Stimulated activated CD4-positive, alpha-beta T cell treated with anti-CD3 and anti-CD28 coated beads, Interleukin-15, amount 100 ng/mL, for 1 hour (primary cell): ENCODE measurements at places on chromosomes 5 and 9.

- no peak for DNase-seq
These were observed 139.6 kb downstream of the CMYA5 start for GRCh38 chr5:79829260-79829659.

DNA sequence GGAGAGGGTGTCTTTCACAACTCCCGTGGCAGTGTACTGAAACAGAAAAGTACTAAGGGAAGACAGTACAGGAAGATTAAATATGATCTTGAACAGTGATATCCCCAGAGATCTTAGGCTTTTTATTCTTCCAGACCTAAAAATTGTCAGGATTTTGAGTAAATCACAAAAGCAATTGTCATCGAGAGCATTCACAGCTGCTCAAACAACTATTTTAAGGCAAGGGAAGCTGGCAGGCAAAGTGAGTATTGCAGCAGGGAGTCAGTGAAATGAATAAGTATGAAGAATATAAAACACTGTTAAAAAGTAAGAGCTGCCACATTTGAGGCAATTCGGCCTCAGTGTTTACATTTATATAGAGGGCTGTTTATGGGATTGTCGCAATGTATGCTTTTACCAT lies 479.0 kb downstream of the CAAP1 start:
- DNase-seq = no peak

GRCh38 chr9:82722051-82722450 lies 340.9 kb downstream of the RASEF start:
- no peak for DNase-seq

- DNase-seq = no peak
These were observed 128.0 kb downstream of the MPDZ start for GRCh38 chr9:13151489-13151888.

GRCh38 chr5:17103461-17103860 lies 114.0 kb upstream of the BASP1 start:
- DNase-seq = no peak

- DNase-seq = no peak
These were observed 23.6 kb upstream of the KCNIP1 start for GRCh38 chr5:170480260-170480659.

DNA sequence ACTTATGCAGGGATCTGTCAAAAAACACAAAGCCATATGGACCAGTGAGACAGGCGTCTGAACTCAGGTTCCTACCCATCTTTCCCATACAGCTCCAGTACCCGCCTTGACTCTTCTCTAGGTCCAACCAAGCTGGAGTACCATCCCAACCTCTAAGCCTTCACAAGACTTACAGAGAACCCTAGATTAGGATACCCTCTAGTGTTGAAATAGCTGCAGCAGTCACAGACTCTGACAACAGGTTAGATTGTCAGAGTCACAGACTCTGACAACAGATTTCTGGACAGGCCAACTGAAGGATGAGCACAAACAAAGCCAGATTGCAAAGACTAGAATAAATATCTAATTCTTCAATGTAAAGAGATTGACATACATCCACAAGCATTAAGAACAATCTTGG lies 266.1 kb downstream of the GRIA1 start:
- no peak for DNase-seq

- DNase-seq = no peak
These were observed 154.1 kb upstream of the PAPPA start for GRCh38 chr9:115999498-115999897.

DNA sequence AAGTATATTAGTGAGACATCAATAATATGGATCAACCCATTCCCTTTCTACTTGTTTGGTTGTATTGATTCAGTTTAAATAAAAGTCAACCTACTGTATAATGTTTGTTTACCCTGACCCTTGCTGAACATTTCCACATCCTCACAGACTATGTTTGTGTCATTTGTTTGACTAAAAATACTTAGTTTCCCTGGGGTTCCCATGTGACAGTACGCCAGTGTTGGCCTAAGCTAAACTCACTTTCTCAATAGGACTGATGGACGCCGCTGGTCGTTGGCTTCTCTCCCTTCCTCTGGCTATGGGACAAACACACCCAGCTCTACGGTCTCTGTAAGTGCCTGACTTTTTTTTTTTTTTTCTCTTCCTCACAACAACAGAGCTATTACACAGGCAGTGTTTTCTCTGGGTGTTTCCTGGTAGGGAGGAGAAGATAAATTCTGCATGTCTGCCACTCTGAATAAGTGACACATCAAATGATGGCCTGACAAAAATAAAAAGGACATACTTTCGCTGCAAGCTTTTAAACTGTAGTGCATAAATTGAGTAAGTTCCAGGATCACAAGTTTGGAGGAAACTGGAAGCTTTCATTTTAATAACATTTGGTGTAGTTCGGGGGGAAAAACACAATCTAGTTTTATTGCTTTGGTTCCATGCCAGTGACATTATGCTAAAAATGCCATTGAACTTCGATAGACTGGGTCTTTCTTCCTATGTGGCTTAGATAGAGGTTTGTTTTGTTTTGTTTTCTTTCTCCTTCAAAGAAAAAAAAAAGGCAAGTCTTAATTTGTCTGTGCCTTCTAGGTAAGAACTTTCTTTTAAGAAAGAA lies 101.0 kb downstream of the CD180 start:
- no peak for DNase-seq

GRCh38 chr9:5629312-5630080 lies 589 bp downstream of the RIC1 start:
- DNase-seq = peak; percentile 31

DNA sequence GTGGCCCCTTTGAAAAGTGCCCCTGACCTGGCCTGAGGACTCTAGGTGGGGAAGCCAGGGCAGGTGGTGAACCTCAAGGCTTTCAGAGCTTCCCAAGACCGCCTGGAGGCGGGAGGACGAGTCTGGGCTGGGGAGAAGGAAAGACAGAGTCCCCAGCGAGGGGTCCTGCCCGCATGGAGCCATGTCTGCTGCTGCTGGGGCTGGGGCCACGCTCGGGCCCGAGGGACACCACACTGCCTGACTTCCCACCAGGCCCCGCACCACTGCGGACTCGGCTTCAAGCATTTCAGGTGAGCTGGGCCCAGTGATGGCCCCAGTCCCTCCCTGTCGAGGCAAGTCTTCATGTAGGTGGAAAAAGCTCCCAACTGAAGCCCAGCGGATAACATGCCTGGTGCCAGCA lies 62.1 kb upstream of the SARDH start:
- DNase-seq = no peak

- DNase-seq = no peak
These were observed 18.1 kb downstream of the ANKRD33B start for GRCh38 chr5:10581867-10582511.

DNA sequence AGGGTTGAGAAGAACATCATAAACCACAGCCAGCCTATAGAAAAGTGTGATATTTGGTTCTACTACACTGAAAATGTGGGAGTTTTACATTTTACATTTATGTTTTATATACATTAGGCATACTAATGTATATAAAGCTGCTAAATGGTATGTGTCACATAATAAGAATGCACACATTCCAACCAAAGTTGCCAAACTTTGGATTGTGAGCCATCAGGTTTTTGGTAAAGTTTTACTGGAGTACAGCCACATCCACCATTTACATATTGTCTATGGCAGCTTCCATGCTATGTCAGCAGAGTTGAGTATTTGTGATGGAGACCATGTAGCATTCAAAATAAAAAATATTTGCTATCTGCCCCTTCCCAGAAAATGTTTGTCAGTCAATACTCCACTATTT lies 23.1 kb upstream of the TARS1 start:
- no peak for DNase-seq

GRCh38 chr5:65073250-65073661 lies 304.5 kb downstream of the CWC27 start:
- DNase-seq = no peak

GRCh38 chr9:135403733-135404450 lies 75.7 kb upstream of the PPP1R26 start:
- DNase-seq = no peak

- DNase-seq = no peak
These were observed 120.3 kb upstream of the FTMT start for GRCh38 chr5:121731377-121731776.

GRCh38 chr9:79155308-79155707 lies 416.5 kb upstream of the TLE4 start:
- no peak for DNase-seq

- no peak for DNase-seq
These were observed 1040.8 kb downstream of the TAF11L14 start for GRCh38 chr5:18675041-18675440.

DNA sequence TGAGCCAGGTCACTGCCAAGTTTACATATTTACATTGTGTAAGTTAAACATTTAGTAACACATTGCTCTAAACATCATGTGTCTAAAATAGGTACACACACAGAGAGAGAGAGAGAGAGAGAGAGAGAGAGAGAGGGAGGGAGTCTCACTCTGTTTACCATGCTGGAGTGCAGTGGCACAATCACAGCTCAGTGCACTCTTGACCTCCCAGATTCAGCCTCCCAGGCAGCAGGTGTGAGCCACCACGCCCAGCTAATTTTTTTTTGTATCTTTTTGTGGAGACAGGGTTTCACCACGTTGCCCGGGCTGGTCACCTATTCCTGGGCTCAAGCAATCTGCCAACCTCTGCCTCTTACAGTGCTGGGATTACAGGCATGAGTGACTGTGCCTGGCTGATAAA lies 1045.3 kb downstream of the TLE1 start:
- no peak for DNase-seq

DNA sequence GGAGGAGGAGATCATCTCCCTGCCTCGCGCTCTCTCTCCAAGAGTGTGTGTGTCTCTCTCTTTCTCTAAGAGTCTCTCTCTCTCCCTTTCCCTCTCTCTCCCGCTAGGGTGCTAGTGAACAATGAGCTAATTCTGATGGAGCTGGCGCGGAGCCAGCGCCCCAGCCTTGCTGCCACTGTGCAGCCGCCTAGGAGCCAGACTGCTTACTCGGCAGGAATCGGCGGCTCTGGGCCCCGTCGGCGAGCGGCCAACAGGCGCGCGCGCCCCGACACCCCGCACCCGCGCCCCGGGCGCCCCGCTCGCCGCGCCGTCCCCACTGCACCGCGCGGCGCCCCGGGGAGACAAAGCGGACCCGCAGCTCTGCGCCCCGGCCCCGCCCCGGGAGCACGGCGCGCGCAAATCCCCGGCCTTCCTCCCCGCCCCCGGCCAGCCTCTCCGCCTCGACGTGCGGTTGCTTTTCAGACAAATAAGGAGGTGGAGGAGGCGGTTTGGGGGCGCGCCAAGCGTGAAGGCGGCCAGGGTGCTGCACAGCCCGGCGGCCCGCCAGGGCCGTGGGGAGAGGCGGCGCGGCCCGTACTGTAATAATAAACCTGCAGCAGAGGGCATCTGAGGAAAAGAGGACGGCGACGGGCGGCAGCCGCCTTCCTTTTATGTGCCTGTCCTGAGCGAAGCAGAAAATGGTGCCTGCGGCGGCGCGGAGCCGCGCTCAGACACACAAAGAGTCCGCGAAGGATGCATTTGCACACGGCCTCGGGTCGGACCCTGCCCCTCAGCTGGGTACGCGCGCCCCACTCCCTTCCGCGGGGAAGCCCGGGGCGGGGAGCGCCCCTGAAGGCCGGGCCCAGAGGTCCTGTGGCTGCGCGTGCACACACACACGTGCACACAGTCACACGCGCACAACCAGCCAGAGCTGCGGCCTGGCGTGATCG lies 625 bp upstream of the NREP start:
- DNase-seq = peak; percentile 26

DNA sequence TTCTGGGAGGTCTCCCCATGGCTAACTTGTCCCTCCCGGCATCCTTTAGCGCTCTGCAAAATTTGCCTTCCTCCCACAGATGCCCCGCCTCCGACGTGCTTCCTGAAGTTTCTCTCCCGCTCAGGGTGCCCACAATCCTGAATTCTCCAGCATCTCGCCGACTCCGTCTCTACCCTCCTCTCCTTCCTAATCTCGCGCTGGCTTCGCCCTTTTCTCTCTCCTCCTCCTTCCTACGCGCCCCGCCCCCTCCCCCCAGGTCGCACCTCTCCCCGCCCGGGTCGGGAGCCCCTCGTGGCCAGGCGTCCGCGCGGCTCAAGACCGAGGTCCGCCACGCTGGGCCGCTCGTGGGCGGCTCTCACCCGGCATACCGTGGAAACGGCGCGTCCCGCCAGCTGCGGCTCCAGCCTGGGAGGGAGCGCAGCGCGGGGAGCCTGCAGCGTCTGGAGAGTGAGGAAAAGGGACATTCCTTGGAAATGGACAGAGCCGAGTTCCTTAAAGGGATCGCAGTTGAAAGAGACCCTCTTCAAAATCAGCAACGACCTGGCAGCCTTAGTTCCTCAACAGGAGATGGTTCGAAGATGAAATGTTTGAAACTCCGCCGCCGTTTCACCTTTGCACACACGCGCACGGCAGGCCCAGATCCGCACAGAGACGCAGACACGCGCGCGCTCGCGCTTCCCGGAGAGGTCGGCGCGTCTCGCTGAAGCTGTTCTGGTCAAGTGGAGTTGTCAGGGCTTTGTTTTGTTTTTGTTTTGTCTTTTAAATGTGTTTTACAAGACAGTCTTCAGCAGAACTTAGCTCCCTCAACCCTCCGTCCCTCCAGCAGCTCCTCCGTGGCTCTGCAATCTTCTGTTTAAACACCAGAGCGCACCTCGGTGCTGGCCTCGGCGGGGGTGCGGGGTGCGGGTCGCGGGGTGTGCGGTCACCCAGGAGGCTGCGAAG lies 5.0 kb upstream of the IRX2 start:
- no peak for DNase-seq

DNA sequence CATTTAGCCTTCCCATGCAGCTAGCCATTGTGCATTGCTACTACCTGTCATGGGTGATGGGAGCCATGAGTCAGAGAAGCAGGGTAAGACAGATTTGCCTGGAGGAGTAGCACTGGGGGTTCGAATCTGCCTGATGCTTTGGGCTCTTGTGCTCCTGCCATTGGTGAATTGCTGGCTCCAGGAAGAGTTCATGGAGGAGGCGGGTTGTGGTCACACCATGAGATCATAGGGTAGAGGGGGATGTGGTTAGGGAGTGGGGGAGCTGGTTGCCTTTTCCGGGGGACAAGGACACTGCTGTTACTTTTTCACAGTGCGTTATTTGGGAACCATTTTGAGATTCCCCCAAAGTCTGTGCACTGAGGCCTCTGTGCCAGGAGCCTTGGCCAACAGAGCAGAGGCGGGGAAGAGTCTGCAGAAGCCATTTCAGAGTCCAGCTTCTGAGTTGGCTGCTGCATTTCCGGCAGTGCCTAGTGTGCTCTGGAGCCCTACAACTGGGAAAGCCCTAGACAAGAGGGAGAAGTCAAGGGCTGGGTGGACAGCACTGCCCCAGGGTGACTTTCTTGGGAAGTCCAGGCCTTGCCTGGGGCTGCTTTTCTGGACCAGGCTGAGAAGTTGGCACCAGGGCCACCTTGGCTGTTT lies 6.2 kb downstream of the ANGPTL2 start:
- no peak for DNase-seq

DNA sequence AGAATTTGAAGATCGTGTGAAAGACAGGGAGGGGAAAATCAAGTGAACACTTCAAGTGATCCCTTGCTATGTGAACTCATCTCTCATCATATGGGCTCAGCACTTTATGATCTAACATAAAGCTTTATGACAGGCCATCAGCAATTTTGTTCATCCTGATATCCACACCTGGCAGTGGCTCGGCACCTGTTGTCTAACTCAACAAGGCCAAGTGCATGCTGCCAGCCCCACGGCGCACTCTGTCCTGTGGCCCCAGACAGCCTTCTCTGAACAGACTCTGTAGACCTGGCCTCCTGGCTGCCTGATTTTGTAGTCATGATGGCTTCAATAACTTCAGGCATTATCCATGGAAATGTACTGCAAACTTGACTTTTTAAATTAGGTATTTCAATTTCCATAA lies 106.3 kb downstream of the MEF2C start:
- DNase-seq = no peak

GRCh38 chr9:136856079-136856476 lies 3.9 kb downstream of the MAMDC4 start:
- no peak for DNase-seq

- no peak for DNase-seq
These were observed 115.1 kb upstream of the MTAP start for GRCh38 chr9:21687351-21687750.
